PC-3 (cell line): ENCODE measurements at places on chromosomes 3 and 15.

DNA sequence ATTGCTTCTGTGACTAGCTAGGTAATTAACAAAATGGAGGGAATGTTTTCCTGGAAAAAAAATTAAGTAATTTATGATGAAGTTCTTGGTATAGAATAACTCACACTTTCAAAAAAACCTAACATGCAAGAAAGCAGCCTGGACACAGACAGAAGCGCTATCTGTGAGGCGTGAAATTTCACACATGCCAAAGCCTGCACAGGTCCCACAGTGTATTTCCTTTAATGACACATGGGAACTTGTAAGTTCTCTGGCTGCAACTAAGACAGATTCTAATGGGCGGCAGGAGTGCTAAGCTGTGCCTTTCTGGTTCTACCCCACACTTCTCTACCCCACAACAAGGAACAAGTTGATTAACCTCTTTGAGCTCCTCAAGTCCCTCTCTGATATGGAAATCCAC is 84.9 kb upstream of the NEO1 start:
- DNase-seq: no peak

GRCh38 chr3:16386561-16386960 is 121.5 kb downstream of the OXNAD1 start:
- DNase-seq: no peak

- no peak for DNase-seq
These were observed 245.1 kb downstream of the ZNF385D start for GRCh38 chr3:21505711-21506460.

DNA sequence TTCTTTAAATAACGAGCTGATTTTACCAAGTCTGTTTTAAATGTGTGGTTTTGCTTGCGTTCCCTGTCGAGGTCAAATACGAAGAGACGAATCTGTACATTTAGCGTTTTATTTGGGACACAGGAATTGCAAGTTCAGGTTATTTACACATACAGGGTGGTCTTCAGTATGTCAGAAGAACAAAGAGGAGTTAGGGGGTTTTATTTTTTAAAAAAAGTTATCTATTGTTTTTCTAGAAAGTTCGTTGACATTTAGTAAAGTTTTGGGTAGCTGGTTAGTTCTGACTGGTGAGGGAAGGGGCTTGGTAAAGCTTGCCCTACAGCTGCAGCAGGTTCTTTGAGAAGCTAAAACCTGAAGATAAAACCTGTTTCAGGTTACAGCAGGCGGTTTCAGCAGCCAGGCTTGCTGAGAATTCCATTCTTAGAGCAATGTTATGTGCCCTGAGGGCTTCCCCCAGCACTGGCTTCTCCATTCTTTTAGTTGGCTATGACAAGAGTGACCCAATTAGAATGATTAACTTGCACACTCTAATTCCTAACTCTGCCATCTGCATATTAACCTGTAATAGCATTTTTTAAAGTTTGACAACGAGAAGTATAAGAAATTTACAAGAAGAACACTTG is 815 bp upstream of the ZNF280D start:
- DNase-seq: no peak

DNA sequence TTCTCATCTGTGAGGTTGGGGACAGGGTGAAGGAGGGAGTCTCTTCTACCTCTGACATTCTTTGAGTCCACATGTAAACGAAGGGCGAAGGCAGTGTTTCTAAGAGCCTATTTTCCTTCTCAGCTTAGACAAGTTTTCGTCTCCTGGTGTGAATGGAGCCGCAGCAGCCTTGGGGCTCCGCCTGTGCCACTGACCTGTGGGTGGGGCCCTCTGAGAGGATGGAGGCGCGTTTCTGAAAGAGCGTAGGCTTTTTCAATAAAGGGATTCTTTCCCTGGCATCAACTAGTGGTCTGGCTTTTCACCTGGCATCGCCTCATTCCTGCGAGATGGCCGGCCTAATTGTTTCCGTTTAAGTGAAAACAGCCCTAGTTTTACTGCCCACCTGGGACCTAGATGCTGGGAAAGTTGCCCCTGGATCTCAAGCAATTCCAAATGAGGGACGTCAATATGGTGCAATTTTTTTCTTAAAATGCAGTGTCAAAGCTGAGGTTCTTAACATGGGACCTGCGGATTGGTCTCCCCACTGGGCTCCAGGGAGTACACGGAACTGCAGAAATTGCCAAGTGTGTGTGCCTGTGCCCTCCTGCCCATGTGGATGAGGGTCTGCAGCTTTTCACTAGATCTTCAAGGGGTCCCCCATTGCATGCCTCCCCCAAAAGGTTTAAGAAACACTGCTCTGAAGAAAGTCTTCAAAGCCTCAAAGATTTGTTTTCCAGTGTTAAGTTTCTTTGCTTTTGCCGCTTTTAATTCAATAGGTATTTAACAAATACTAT is 958 bp downstream of the GLDN start:
- no peak for DNase-seq

- DNase-seq: no peak
These were observed 25.6 kb downstream of the TMEM39A start for GRCh38 chr3:119437691-119438258.

- DNase-seq: no peak
These were observed 73.0 kb downstream of the KLF13 start for GRCh38 chr15:31399544-31400171.

GRCh38 chr3:182983876-182984275 is 3.5 kb upstream of the DCUN1D1 start:
- DNase-seq: no peak

- no peak for DNase-seq
These were observed 8.7 kb downstream of the MEF2A start for GRCh38 chr15:99574502-99574901.

DNA sequence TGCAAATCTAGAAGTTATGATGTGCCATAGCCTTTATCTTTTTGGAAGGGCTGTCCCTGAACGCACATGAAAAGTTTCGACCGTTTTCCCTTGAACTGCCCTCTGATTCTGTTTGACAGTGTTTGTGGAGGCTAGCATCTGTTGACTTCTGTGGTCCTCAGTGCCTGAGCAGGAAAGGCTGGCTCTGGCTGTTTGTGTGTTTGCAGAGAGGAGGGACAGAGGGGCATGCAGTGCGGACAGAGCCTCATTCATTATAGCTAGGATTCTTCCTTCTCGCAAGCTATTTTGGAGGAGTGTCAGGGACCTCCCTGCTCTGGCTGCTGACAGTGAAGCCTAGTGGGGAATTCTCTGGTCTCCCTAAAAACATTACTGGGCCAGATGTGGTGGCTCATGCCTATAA is 64.5 kb downstream of the CDAN1 start:
- DNase-seq: no peak

DNA sequence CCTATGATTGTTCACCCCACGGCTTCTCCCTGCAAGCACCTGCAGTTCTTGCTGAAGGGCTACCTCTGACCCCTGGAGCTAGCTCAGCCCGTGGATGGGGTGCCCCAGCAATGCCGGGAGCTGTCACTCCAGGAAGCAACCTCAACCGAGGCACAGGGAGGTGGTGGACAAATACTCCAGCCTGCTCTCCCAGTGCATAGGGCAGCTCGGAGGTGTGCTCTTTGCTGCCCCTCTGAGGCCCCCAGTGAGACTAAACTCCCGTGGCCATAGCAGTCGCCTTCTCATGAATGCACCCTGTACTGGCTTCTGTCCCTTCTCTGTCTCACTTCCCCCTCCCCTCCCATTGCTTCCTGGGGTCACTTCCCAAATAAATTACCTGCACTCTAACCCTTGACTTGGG is 48.5 kb downstream of the LINGO1 start:
- no peak for DNase-seq

GRCh38 chr3:141648055-141648910 is 89.8 kb upstream of the RNF7 start:
- DNase-seq: no peak
